ENCODE measurements at places on chromosomes 2 and 18.

DNA sequence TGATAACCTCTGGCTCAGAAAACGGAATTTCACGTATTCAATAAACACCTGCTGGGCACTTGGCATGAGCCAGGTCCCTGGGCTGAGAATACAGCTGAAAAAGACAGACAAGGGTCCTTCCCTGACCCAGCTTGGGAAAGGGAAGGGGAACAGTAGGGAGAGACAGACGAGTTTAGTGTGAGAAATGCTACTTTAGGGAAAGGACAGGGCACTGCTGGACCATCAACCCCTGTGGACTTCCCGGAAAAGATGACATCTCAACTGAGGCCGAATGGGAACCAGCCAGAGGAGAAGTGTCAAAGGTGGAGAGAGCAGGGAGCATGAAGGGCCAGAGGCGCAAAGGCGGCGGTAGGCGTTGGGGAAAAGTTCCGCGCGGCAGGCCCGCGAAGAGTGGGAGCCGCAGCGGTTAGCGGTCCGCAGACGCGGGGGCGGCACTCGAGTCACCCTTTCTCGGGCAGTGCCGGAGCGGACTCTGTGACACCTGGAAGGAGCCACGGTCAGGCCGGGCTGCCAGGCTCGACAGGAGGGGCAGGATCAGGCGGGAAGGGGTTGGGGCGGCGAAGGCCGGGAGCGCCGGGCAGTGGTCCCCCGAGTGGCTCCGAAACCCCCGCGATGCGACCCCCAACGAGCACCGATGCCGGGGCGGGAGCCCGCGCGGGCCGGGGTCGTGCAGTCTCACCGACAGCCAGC is 519 bp downstream of the TEX261 start:
- DNase-seq: no peak

DNA sequence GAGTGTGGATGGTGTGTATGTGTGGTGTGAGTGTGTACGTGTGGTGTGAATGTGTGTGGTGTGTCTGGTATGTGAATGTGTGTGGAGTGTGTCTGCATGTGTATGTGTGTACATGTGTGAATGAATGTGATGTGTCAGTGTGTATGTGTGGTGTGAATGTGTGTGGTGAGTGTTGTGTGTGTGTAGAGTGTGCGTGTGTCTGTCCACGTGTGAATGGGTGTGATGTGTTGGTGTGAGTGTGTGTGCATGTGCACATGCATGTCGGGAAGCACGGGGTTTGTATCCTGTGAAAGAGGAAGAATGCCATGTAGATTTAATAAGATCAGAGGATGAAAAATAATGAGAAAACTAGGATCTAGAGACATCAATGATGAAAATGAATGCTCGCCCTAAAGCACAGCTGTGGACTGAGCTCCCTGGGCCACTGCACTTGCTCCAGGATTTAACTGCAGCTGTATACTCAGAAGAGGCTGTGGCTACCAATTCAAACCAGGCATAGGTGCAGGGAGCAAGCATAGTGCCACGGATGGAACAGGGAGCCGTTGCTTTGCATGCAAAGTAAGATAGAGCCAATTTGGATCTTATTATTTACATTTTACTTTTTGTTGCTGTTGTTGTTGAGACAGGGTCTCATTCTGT is 122.7 kb downstream of the DOCK10 start:
- no peak for DNase-seq

- DNase-seq: peak; percentile 75
These were observed 7.0 kb upstream of the NXPH2 start for GRCh38 chr2:138787053-138787666.

- DNase-seq: peak; percentile 83
These were observed 6.6 kb upstream of the PTMA start for GRCh38 chr2:231701456-231702373.

- peak; percentile 55 for DNase-seq
These were observed 61.3 kb upstream of the ITSN2 start for GRCh38 chr2:24421668-24422067.

DNA sequence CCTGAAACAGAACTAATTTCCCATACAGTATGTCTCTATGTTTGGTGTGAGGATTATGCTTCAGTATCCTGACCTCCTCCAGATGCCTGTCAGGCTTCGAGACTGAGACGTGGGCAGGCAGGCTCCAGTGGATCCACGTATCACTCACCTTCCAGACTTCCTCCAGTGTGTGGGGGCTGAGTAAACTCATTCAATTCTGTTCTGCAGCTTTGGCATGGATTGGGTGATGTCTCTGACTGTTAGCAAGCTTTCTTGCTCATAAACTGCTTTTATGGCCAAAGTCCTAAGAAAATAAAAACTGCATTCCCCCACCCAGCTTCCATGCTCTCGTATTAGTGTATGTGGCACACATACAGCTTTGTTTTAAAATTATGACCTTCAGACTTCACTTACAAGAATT is 53.6 kb downstream of the CCDC93 start:
- DNase-seq: no peak

DNA sequence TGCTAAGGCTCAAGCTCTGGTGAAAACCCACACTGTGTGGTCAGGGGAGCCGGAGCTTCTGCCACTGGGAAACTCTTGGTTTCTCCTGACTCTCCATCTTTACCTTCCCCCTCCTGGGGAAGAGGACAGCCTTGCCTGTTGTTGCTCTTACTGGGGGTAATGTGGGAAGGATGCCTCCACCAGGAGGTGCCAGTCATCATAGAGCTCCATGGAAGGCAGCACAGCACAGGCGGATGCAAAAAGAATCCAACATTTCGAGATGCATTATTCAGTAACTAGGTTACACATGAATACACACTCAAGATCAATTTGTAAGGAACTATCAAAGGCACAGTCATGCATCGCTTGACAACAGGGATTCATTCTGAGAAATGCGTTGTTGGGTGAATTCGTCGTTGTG is 322.6 kb downstream of the AFF3 start:
- DNase-seq: no peak

- peak; percentile 29 for DNase-seq
These were observed 44.0 kb downstream of the PDCL3 start for GRCh38 chr2:100606726-100607343.

- DNase-seq: peak; percentile 79
These were observed 1.6 kb downstream of the BAZ2B start for GRCh38 chr2:159614534-159615366.

GRCh38 chr18:36771245-36771644 is 57.6 kb downstream of the TPGS2 start:
- no peak for DNase-seq

DNA sequence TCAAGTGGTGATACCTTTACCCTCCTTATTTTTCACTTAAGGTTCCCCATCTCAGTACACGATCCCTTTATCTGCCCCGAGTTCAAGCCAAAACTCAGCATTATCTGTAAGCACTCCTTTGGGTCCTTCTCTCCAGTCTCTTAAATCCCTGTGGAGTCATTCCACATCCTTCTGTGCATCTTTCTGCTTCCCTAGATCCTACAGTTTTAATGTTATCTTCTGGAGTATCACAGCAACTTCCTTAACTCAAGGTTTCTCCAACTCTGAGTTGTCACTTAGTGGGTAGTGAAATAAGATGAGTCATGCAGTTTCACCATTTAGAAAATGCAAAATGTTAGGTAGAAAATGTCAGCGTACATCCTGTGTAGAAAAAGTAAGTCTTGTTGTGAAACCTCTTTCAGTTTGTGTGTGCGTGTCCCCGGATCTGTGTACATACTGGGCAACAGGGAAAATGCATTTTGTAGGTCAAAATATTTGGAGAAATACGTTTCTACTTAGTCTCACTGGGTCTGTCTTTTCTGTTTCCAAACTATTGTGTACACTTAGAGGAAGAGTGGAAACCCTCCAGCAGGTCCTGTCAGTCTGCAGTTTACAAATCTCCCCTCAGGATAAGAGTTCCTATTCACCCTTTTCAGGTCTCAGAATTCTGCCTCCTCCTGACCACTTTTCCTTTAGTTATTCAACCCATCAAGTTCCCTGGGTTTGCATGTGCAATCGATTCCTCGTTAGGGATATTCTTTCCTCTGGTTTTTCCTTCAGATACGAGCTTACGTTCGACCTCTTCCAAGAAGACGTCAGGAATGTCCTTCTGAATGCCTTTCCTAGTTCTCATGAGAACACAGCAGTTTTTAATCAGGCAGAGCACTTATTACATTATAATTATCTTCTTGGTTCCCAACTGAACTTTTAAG is 154.8 kb downstream of the TGIF1 start:
- no peak for DNase-seq

GRCh38 chr2:98546186-98546585 is 62.1 kb downstream of the COA5 start:
- no peak for DNase-seq

GRCh38 chr18:48728204-48728833 is 189.5 kb downstream of the CTIF start:
- DNase-seq: no peak

GRCh38 chr18:78565240-78565639 is 414.4 kb upstream of the SALL3 start:
- no peak for DNase-seq

DNA sequence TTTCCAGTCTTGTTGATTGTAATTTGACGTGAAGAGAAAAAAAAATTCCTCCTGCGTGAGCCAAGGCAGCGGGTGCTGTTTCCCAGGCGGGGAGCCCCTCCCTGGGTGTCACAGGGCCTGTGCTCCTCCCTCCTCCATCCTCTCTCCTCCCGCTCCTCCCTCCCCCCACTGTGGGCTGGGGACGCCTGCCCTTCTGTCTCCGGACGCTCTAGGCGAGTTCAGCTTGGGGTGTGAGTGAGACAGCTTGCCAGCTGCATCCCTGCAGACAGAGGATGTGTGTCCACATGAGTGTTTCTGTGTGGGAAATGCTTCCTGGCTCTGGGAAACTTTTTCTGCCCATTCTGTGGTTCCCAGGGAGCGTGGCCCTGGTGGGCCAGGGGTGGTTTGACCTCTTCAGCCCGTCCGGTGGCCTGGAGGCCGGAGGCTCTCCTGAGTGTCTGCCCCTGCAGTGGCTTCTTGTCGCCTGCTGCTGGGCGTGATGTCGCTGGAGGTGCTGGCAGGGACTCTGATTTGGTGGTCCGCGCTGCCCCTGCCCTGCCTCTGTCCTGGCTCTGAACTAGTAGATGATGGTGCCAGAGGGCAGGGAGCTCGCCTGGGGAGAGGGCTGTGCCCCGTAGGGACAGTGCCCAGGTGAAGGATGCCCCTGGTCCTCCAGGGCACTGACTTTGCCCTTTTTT is 96.4 kb downstream of the USP40 start:
- DNase-seq: no peak

GRCh38 chr2:177698281-177698680 is 305.7 kb downstream of the AGPS start:
- no peak for DNase-seq

DNA sequence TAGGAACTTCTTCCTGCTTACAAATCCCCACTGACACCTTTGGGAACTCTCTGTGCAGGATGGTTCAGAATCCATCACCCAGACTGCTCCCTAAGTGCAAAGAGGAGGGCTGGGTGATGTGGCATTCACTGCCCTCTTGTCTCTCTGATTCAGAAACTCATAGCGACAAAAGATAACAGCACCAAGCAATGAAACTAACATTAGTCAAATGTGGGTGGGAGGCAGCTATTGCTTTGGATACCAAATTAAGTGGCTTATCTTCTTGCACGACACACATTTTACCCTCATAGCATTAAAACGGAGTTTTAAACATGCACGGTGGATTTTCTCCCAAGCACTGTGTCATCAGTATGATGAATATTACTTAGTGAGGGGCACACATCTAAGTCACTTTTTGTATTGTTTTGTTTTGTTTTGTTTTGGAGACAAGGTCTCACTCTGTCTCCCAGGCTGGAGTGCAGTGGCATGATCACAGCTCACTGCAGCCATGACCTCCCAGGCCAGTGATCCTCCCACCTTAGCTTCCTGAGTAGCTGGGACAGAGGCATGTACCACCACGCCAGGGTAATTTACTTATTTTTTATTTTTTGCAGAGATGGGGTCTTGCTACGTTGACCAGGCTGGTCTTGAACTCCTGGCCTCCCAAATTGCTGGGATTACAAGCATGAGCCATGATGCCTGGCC is 40.9 kb upstream of the NEB start:
- no peak for DNase-seq

GRCh38 chr18:36627637-36628036 is 201.2 kb downstream of the TPGS2 start:
- DNase-seq: no peak

DNA sequence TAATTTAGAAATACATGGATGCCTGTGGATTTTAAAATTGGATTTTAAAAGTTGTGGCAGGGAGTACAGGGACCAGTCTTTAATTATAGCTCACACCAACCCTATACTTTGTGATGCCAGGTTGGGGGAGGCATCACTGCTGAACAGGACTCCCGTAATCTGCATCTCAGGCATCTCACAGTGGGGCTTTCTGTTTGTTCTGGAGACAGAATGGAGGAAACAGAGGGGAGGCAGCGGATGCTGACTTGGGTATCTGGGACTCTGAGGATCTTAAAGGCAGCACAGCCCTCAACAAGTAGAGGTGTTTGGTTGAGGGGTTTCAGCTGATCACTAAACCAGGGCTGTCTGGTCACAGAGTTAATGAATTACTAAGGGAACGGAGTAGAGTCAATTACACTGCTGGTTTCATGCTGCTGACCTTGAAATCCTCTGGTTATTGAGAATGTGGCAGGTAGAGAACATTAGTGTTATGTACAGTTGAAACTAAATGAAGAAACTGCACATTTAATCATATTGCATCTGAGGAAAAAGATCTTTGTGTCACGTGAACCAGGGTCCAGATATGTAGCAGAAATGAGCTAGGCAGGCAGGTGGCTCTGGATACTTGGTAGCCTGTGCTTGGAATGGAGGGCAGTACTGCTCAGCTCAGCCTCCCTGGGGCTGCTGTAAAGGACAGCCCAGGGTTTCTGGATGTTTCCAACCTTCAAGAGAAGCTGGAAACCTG is 40.3 kb downstream of the FHOD3 start:
- no peak for DNase-seq

- no peak for DNase-seq
These were observed 4.4 kb downstream of the TNFAIP6 start for GRCh38 chr2:151361674-151362370.

DNA sequence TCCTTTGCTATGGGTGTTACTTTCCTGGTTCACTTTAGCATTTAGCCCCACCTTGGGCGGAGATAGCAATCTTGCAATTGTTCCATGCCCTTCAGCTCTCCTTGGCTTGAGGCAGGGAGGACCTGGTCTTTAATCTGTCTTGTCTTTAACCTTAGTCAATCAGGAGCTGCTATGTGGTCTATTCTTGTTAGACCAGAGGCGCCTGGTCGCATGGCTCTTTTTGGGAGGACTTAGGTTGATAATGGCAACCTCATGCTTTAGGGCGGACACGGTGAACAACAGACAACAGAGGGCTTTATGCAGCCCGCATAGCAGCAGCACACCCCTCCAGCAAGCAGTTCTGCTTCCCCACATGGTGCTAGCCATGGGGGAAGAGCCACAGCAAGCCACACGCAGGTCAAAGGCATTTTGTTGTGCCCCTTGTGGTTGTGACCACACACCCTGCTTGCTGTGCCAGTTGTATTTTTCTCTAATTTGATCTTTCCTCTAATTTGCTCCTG is 17.7 kb upstream of the ZDBF2 start:
- DNase-seq: no peak

GRCh38 chr18:46262856-46263255 is 158.7 kb downstream of the HAUS1 start:
- no peak for DNase-seq

GRCh38 chr18:27142891-27143290 is 42.2 kb downstream of the CHST9 start:
- no peak for DNase-seq
